Activated T-cell treated with anti-CD3 and anti-CD28 coated beads, Interleukin-2, amount 50 U/mL, for 72 hours (primary cell): ENCODE measurements at places on chromosomes 12 and 14. TPM values are rescaled to one million over a fixed set of nuclear protein-coding genes. Genes with fewer than 3 reads are reported as not detected.
A peak's percentile ranks its signal among the peaks of the same experiment; 100 is the strongest.

DNA sequence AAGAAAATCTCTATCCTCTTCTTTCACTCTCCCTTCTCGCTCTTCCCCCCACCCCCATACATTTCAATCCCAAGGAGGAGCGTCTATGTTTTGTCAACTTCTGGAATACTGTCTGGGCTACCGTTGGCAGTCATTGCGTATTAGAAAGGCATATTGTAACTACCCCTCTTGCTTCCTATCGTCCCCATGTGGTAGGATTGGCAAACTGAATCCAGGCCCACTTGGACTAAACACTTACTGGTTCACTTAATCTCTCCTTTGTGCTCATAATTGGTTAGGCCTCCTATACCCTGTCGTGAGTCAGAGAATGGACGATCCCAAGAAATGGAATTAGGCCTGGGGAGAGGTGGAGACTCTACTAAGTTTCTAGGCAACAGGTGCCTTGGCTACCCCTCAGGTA lies 68.8 kb upstream of the SLC8A3 start:
- DNase-seq = peak; percentile 28

DNA sequence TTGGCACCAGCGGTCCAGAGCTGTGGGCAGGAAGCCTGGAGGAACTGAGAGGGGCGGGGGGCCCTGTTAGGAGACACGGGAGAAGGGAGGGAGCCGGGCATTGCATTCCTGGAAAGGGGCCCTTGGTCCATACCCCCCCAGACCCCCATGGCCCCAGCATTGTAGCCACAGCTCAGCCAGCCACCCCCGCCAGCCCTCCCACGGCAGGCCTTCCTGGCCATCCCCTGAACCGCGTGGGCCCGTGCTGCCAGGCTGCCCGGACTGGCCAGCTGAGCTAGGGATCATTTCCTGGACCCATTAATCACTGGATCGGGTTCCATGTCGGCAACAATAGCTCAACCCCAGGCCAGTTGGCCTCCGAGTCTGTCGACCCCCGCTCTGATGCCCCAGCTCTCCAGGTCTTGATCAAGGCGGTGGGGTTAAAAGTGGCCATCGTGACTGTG lies 39.8 kb upstream of the DIO3 start:
- no peak for DNase-seq

DNA sequence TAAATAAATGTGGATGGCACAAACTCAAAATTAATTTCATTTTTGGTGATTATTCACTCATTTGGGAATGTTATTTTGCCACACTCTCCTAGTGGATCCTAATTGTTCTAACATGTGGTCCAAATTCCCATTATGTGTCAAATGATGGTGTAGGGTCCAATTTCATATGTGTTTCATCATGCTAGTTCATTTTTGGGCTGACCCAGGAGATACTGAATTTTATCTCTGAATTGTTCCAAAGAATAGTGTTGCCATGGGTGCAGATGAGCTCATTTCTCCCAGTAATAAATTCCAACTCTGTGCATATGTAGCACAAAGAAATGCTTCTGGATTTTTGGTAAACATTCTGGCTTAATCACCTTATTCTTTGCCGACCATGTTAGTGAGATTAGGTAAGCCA lies 23.5 kb upstream of the SEL1L start:
- DNase-seq = no peak

DNA sequence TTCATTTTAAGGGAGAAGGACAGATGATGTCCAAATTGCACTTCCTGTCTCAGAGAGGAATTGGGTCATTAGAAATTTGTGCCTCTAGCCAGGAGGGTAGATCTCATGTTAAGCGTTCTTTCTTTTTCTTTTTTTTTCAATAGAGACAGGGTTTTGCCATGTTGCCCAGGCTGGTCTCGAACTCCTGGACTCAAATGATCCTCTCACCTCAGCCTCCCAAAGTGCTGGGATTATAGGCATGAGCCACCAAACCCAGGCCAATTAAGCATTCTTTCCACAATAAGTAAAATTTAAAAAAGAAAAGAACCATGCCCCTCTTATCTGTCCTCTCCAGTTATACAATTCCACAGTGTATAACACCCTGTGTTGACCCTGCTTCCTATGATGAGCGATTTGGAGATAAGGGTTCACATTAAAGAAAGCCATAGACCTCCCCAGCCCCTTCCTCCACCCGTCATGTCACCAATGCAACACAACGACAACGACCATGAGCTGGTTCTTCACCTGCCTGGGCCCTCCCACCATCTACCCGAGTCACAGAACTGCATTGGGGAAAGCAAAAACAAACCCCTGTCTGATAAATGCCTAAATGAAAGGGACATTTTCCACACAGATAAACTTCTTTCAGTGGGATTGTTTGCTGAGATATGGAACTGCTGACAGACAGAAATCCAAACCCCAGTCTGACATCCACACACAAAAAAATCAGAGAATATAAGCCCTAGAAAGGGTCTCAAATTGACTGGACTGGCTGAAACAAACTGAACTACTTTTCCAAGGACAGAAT lies 37.3 kb downstream of the SSH1 start:
- DNase-seq = no peak

DNA sequence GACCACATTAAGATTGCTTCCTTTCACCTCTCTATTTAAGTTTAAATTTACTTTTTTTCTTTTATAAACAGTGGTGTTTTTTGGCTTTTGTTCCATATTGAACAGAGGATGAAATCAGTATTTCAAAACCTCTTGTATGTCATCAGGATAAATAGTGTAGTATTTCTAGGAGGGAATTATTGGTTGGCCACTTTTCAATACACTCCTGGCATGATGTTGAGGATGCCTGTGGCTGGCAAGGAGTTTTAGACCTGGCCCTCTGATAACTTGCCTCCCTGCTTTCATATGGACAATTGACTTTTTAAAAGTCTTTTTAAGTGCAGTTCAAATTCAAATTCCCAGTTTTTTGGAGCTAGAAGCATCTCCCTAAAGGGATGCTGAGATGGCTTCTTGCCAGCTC lies 9.8 kb downstream of the TMTC2 start:
- no peak for DNase-seq

DNA sequence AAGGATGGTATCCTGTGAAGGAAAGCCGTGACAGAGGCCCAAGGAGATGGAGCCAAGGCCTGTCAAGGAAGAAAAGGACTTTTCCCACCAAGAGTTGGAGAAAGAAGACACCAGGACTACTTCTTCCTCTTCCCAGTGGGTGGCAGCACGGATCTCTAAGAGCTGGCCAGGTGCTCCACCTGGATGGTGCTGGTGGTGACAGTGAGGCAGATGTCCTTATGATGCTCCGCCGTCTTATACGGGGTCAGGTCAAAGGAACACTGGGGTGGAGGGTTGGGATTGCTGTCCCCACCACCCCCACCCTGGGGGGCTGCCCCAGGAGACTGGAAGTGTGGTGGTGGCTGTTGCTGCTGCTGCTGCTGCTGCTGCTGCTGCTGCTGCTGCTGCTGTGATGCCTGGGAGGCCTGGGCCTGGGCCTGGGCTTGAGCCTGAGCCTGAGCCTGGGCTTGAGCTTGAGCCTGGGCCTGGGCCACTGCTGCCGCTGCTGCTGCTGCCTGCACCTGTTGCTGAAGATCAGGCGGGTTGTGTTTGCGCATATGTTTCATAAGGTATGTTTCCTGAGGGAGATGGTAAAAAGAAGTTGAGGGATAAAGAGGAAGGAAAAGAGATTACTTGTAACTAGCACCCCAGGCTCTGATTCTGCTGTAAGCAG lies 4.8 kb upstream of the ING4 start:
- DNase-seq = no peak

LBHD2 gene
- total RNA-seq = not detected

- DNase-seq = no peak
Measured at GRCh38 chr12:4951601-4952000, 41.9 kb downstream of the KCNA1 start.

- no peak for DNase-seq
Measured at GRCh38 chr12:97168804-97169203, 261.7 kb downstream of the NEDD1 start.

GRCh38 chr14:96567289-96567899 lies 65.2 kb downstream of the PAPOLA start:
- no peak for DNase-seq

DNA sequence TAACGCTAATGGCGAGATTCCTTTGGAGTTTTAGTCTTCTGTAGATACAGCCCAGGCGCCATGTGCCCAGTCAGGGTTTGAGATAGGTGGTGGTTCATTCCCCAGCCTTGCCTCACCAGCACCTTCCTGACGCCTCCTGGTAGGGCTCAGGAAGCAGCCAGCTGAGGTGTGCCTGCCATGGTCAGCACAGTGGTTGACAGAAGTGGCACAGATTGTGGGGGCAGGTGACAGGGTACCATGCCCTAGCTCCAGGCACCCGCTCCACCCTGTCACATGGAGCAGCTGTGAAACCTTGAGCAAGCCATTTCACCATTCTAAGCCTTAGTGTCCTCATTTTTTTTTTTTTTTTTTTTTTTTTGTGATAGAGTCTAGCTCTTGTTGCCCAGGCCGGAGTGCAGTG lies 45.6 kb downstream of the EVL start:
- no peak for DNase-seq

- no peak for DNase-seq
Measured at GRCh38 chr12:27506645-27507189, 17.3 kb upstream of the PPFIBP1 start.

DNA sequence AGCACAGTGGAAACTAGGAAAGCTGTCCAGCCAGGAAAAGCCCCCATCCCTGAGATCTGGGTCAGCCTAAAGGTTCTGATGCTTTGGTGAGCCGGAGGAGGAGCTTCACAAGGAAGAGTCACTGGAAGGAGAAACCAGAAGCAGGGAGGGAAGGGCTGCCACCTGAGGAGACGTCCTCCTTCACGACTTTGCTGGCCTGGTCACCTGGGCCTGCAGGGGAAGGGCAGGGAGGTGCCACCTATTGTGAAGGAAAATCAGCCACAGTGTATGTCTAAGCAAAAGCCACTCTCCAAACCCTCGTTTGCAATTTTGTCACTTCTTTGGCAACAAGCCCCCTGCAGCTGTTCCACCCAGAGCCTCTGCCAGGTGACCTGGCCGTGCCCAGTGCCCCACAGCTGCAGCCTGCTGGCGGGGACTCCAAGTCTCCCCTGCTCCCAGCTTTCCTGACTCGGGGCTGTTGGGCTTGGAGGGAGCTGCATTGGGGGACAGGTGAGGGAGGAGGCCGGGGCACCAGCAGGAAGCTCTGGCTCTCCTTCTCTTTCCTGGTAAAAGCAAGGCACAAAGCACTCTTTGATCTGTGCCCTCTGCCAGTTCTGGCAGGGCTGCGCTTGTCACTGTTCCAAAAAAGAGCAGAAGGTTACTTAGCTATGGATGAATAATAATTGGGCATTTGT lies 120.9 kb upstream of the BCL2L14 start:
- DNase-seq = no peak

DNA sequence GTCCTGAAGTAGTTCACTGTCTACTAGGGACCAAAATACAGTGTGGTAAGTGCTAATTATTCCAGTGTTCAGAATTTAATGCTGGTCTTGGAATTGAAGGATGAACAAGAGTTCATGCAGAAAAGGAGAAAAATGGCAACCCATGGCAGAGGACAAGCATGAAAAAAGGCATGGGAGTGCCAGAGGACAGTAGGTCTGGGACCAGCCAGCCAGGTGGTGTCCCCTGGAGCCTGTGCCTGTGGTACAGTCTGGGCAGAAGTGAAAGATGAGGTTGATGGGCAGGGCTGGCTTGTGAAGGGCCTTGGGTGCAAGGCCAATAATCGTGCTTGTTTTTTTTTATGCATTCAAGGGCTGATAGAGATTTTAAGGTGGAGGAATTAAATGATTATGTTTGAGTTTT lies 21.0 kb downstream of the C12orf75 start:
- no peak for DNase-seq

LUM gene
- not detected for total RNA-seq

DNA sequence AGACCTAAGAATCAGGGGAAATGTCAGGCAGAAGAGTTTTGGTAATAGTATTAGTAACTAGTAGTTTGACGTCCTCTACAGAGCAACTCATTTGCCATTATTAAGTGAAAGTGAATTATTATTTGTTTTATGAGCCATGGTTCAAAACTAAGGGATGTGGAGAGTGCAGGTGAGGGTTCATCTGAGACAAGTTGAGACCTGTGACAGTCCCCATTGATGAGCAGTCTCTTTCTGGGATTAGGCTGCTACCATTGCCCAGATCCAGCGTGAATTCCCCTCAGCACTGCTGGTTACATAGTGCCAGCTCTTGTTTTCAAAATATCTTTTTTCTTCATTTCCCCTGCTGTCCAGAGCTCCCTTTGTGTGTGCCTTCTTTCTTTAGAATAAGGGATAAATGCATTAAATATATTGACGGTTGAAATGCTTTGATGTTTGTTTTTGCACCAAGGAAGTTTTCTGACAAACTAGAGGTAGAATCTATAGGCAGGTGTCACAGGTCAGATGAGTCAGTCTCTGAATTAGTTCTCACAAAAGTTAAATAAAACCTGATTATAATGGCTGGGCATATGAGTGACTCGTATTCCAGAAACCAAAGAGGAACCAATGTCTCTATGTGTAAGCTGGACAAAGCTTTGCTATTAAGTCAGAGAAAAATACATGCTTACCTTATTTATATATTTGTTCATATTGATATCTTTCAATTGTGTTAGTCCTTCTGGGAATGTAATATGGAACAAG lies 381.4 kb downstream of the TMEM117 start:
- DNase-seq = no peak

GRCh38 chr12:52369211-52369610 lies 1.9 kb upstream of the KRT85 start:
- no peak for DNase-seq

ATL1 gene
- 0.93 TPM for total RNA-seq

ATG101 gene
- 53.4 TPM for total RNA-seq

DNA sequence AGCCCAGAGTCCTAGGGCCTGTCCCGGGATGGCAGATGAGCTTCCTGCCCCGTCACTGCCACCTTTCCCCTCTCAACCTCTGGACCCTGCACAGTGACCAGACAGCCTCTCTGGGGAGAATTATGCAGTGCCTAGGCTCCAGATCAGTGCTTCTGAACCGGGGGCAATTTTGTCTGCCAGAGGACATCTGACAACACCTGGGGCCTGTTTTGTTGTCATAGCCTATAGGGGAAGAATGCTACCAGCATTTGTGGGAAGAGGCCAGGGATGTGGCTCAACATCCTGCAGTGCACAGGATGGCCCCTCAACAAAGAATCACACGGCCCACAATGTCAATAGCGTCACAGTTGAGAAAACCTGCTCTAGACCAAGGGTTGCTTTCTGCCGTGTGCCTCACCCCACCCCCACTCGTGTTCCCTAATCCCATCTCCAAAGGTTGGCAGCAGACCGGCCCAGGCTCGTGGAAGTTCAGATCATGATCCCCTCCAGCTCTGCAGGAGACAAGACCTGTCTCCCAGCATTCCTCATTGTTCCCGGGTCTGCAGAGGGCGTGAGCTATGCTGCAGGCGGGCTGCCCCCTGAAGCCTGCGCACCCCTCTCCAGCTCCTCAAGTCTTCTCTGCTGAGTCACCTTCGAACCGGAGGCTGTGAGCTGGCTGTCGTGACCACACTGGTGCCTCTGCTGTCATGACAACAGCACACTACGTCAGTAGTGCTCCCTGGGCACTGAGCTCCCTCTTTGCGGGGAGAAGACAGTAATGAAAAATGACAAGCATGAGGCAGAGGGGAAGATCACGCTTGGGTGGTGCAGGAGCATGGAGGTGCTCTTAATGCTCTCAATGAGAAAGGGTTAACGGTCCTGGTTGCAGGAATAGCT lies 2.0 kb upstream of the GAPDH start:
- peak; percentile 93 for DNase-seq

GRCh38 chr14:68683326-68683725 lies 109.5 kb downstream of the ZFP36L1 start:
- no peak for DNase-seq
